Fibroblast of the aortic adventitia (primary cell): ENCODE measurements at places on chromosomes 1 and 21.

GRCh38 chr21:44074315-44074958 is 32.8 kb upstream of the PWP2 start:
- DNase-seq: no peak

DNA sequence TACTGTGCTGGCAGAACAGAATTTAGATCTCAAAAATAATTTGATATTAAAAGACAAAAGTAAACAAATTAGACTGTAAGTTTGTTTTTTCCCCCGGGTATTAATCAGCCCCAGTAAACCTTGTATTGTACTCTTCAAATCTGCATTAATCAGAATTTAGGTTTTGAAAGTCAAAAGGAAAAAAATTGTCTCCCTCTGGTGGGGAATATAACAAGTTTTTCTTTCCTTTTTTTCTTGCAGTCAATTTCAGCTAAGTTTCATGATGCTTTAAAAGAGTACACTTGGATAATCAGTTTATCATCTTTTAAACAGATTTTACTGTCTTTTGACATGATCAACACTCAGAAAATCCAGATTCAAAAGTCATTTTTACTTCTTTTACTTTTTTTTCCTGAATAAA is 134.5 kb upstream of the PKN2 start:
- DNase-seq: peak; percentile 13

GRCh38 chr1:193944454-193944853 is 758.0 kb upstream of the B3GALT2 start:
- DNase-seq: no peak

DNA sequence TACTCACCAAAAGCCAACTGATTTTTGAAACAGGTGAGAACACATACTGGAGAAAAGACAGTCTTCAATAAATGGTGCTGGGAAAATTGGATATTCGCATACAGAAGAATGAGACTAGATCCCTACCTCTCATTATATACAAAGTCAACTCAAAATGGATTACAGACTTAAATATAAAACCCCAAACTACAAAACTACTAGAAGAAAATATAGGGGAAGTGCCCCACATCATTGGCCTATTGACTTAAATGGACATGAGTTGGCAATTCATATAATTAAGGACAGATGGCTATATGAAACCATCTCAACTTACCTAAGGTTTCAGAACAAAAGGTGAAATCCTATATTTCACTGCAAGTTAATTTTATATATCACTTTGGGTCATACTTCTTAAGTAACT is 60.1 kb downstream of the C4BPA start:
- DNase-seq: no peak

GRCh38 chr1:223718850-223719249 is 6.5 kb downstream of the CAPN2 start:
- no peak for DNase-seq

- DNase-seq: peak; percentile 75
These were observed 19.5 kb downstream of the USP24 start for GRCh38 chr1:55195521-55196233.

DNA sequence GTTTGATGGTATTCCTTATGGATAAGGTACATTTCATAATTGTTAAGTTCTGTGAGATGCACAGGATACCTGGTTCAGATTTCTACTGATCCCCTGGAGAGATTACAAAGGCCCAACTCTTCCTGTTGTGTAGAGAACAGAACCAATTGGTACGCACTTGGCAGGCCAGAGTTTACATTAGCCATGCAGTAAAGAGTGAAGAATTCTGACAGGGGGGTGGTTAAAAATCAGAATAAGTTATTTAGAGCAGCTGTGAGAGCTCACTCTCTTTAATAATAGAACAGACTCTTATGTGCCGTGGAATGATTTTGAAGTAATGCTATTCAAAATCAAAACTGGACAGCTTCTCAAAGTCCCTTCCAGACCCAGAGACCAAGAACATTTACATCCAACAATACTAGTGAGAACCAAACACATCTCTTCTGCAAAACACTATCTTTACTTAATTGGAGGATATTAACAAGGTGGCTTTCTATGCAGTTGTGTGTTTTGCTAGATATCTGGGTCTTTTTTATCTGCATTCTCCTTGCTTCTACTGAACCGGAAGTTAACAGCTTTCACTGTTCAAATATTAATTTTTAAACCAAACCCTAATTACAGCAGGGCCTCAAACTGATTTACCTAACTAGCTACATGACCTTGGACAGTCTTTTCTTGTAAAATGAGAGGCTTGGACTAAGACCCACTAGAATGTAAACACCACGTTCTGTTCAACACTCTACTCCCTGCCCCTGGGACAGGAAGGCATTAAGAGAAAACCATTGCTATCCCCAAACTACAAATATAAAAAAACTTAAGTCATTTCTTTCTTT is 4.0 kb downstream of the USP24 start:
- DNase-seq: no peak

DNA sequence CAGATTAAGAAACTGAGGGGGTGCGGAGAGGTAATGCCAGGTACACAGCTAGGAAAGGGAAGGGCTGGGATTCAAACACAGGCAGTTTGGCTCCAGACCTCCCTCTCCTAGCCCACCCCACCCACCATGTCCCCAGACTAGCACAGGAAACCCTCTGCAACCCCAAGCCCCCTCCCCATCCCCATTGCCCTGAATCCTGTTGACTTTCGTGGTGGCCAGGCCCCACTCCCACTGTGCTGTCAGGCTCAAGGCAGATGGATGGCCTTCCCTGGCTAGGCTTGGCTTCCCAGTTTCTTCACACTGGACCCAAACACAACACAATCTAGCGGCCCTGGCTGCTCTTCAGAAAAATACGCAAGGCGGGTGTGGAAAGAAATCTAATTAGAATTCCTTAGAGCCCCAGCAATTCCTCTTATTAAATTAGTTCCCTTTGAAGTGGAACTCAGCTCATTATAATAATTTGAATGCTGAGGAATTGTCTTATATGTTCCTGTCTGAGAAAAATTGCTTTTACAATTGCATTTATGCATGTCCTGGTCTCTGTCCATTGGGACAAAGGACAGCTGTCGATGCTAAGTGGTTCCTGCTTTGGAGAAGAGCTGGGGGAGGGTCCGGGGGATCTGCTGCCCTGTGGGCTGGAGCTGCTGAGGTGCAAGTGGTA is 97.4 kb downstream of the SYF2 start:
- no peak for DNase-seq

GRCh38 chr1:172149346-172149745 is 271.1 kb upstream of the C1orf105 start:
- peak; percentile 35 for DNase-seq

- no peak for DNase-seq
These were observed 204.4 kb downstream of the TRABD2B start for GRCh38 chr1:47792779-47793178.

DNA sequence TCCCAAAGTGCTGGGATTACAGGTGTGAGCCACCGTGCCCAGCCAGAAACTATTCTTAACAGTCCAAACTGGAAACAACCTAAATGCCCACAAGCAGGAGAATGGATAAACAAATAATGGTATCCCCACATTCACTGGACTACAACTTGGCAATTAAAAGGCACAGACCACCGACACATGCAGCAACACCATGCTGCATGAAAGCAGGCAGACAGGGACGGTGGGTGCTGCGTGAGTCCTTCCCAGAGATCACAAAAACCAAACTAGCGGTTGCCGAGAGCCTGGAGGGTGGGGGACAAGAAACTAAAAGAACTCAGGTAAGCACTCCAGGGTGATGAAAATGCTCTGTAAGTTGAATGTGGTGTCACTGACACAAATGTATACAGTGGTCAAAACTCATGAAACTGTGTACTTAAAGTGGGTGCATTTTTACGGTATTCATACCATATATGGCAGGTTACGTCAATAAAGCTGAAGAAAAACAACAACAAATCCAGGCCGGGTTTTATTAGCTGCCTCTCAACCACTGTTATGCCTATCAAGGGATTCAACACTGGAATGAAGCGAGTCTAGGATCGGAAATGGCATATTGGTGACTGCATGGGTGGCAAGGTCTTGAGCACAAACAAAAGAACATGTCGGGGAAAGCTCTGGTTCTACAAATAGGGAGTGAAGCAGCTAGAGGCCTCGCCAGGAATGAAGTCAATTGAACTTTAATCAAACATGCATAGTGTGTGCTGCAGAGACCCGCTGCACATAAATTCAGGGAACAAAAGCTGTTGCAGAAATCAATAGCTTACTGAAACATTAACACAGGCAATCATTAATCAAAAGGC is 52.4 kb downstream of the SLC45A1 start:
- DNase-seq: no peak

DNA sequence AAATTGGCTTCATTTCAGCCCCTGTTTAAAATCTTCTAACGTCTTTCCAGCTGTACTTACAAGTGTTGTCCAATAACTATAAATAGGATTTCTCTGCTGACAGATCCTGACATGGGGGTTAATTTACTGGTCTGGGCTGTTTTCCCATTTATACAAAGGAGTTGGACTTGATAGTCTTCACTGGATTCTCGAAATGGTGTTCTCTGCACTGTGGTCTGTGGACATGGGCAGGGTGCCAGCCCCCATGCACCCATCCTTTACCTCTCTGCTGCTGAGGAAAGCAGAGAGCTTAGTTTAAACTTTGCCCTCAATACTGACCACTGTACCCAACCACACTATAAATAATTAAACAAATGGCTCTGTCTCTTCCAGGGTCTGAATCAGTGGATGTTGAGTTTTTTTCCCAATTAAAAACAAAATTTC is 5.2 kb downstream of the DIO1 start:
- DNase-seq: peak; percentile 81

- DNase-seq: peak; percentile 59
These were observed 67.4 kb downstream of the RGS18 start for GRCh38 chr1:192225703-192226102.

GRCh38 chr1:199551967-199552565 is 475.4 kb upstream of the NR5A2 start:
- peak; percentile 88 for DNase-seq

DNA sequence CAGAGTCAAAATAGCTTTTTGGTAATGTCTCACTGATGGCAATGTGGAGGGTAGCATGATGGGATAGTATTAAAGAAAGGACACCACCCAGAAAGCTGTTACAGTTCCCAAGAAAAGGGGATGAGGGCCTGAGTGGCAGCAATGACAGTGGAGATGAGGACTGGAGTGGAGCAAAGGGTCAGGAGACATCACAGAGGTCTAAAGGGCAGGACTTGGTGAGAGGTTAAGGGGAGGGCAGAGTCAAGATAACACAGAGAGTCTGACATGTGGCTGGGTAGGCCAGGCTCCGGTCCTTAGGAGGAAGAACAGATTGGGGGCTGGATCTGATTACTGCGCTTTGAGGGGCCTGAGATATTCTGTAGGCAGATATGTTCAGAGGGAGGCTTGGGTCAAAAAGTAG is 19.3 kb downstream of the ELF3 start:
- DNase-seq: no peak

DNA sequence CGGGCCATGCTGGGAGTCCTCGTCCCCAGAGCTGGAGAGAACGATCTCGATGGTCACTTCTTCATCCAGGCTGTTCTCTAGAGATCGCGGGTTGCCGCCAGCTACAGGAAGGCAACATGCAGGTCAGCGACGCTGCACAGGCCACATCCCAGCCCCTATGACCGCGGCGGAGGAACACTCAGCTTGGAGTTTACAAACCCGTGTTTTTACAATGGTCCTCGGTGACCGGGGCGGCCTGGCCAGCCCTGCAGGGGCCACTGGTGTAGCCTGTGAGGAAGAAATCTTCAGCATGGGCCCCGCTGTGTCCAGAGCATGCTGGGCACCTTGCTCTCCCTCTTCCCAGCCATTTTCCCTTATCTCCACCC is 30.5 kb downstream of the ZNF496 start:
- DNase-seq: no peak

DNA sequence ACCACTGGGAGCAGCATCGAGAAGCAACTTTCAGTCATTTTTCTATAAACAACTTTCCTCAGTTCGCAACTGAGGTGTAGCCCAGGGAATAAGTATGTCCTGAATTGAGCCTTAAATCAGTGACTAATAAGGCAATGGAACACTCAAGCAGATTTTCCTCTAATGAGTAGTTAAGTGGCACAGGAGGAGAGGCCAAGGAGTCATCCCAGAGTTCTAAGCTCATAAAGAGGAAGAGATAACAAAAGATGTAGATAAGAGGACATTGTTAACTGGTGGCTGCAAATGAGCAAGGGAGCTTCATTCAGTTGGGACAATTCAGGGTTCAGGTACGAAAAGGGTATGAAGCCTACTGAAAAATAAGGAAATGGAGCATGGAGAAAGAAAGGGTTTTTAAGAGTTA is 64.5 kb downstream of the LRRC40 start:
- peak; percentile 24 for DNase-seq

GRCh38 chr1:54791880-54792522 is 9.1 kb downstream of the TTC22 start:
- no peak for DNase-seq

DNA sequence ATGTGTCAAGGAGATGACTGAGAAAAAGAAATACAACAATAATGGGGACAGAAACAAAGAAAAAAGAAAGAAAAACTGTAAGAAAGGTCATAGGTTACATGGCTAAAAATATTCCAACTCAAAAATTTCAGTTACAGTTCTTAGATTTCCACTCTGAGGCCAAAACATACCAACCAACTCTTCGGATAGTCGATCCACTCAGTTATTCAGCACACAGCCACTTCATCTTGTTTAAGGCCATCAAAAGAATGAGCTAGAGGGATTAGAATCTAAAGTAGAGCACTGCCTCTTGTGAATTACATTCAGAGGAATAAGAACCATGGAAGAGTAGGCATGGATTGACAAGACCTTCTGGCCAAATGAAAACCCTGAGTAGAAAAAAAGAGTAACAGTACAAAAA is 277.0 kb downstream of the MRPL39 start:
- no peak for DNase-seq

GRCh38 chr1:55658917-55659316 is 443.8 kb upstream of the USP24 start:
- no peak for DNase-seq

DNA sequence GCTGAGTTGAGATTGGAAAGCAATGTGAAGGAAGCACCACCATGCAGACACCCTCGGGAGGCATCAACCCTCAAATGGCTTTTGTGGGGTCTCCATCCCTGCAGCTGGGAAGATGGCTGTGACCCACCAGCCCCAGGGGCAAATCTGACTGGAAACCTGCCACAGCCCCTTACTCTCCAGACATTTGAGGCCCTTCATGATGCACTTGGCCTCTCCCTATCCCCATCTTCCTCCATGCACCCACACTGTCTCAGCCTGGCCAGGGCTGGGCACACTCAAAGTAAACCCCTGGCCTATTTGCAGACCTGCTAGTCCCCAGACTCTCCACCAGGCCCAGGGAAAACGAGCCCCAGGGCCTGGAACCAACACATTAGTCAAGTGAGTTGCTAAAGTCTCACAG is 205.2 kb downstream of the MATN1 start:
- DNase-seq: no peak

GRCh38 chr1:206420471-206420870 is 49.8 kb upstream of the IKBKE start:
- no peak for DNase-seq

- DNase-seq: no peak
These were observed 47.1 kb downstream of the STX6 start for GRCh38 chr1:180975551-180975950.

DNA sequence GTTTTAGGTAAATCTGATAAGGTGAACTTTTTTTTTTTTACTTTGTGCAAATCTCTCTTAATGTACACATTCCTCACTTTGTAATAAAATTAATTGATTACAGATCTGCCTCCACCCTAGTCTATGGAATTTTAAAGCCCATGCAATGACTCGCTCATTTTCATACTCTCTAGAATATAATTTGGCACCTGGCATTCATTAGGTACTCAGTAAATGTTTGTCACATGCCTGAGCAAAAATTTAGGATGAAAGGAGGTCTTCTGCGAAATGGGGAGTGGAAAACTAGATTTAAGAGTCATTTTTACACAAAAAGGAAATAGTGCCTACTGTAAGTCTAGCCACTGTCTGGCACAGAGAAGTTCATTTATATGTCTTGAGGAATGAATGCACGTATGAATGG is 350.1 kb downstream of the DPYD start:
- DNase-seq: no peak

GRCh38 chr1:66464351-66464750 is 69.6 kb upstream of the SGIP1 start:
- DNase-seq: no peak
